ENCODE measurements at places on chromosomes 4 and X.
A peak's percentile ranks its signal among the peaks of the same experiment; 100 is the strongest.

DNA sequence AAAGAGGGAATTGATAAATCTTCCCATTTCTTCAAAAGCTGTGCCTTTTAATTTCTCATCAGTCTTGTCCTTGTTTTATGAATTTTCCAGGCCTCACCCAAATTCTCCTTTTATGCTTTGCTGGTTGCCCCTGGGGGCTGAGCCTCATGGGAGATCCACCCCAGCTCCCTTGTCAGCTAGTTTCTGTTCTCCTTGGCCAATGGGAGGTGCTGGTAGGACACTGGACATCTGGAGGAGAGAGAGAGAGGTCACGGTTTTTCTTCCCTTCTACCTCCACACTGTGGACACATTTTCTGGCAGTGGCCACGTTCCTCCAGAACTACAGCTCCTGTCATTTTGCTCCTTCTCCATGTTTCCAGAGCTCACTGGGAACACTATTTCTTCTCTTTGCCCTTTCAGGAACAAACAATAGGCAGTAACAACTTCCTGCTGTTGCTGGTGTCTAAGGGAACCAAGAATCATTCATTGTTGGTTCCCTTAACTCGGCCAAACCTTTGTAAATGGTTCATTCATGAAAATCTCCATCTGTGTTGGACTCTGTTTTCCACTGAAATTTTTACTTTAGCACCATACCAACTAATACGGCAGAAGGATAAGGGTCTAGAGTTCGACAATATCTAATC is 334.5 kb downstream of the GPAT3 start:
- DNase-seq, result no peak

DNA sequence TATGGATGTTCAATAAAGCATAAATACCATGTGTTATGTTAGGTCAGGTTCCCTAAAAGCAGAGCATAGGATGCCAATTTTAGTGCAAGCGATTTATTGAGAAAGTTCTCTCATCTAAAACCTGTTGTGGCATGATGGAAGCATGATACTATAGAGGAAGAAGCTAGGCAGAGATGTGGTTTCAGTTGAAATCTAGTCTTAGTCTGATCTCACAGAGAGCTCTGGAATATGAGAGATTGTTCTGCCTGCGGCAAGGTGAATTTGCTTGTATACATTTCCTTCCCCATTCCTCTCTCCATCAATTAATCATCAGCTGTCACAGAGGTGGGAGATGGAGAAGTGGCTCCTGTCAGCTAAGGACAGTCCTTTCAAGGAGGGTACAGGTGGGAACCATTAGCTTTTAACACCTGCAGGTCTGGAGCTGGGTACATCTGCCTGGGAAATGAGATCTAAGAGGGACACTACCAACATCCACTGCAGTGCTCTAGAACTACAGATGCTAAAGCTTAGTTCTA is 252.4 kb downstream of the CFAP299 start:
- DNase-seq, result no peak

DNA sequence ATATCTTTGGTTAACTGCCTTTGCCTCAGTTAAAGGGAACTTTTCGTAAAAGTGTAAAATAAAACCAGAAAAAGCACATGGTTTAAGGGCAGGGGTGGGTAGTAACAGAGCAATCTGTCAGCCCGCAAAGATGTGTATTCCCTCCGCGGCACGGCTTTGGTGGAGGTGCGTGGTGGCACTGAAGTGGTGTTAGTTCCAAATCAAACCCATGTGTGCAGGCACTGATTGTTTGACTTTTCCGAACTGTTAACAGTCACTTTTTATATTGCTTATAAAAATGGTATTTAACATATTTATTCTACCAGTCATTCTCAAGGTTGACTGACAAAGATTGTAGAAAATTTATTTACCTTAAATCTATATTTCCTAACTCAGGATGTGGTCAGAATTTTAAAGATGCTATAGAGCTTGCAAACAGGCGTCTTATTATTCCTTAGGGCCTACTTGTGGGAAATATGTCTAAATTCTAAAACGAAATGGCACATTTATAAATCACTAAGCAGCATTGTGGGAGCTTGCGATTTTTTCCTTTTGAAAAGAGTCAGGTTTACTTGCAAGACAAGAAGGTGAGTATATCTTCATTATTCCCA is 272.7 kb upstream of the PCDH18 start:
- DNase-seq, result no peak

- DNase-seq, result no peak
These were observed 428.2 kb downstream of the TLL1 start for GRCh38 chr4:166301266-166301665.

GRCh38 chrX:101485212-101485949 is at the start of gene ARMCX4:
Gene ARMCX4, plus strand, starts transcription at chrX:101485456. Its CDS starts 3,134 bp downstream, at chrX:101488590.
- DNase-seq, result peak; percentile 25

DNA sequence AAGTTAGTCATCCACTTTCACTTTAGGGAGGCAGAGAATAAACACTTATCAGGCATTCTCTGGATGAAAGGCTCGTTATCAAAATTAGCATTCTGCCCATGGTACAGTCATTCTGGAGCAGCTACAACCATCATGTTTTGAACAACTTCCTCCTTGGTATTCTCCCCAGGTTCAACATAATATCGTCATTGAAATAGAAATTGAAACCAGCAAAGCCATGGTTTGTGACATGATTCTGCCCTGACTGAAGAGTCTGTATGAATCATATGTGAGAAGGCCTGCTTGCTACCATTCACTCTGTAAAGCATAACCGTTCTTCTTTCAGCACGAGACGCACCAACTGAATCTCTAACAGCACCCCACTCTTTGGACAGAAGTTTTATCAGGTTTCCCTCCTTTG is 127.5 kb upstream of the RADX start:
- no peak for DNase-seq

DNA sequence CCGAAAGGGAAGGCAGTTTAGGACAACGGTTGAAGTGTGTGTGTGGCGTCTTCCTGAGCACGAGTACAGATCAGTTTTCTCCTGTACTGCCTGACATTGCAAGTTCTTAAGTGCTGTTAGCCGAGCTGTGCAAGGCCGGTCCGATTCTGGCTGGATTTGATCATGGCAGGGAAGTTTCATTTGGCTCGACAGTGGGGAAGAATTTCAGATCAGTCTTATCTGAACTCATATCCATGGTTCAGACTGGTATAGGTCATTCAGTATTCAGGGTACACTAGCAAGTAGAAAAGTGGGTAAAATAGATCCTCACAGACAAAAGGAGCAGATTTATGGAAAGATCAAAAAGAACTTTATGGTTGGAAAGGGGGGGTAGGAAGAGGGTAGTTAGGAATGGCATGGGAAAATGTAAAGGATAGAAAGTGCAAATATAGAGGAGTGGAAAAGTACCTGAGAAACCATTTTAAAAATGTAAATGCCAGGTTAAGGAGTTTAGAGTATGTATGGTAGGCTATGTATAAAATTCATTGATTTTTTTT is 716 bp downstream of the THAP9 start:
- no peak for DNase-seq

- DNase-seq, result no peak
These were observed 74.9 kb upstream of the MAOA start for GRCh38 chrX:43581167-43581566.

GRCh38 chr4:173397604-173398003 is 1.3 kb downstream of the SCRG1 start:
- no peak for DNase-seq

DNA sequence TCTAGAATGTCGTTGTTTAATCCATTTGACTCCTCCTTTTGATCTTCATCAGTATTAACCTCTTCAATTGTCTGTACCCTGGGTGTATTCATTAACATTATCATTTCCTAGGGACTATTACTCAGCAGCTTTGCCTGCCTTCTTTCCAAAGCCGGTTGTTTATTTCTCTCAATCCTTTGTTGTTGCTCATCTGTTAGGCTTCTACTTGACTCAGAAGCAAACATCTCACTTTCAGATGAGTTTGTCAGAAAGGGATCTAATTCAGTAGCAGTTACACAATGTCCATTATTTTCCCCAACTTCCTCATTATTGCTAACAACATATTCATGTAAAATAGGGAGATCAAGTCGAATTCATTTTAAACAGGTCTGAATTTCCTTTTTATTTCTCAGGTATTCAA is 22.1 kb upstream of the HSD17B10 start:
- DNase-seq, result no peak

- DNase-seq, result no peak
These were observed 27.1 kb downstream of the PDLIM3 start for GRCh38 chr4:185508181-185508580.

DNA sequence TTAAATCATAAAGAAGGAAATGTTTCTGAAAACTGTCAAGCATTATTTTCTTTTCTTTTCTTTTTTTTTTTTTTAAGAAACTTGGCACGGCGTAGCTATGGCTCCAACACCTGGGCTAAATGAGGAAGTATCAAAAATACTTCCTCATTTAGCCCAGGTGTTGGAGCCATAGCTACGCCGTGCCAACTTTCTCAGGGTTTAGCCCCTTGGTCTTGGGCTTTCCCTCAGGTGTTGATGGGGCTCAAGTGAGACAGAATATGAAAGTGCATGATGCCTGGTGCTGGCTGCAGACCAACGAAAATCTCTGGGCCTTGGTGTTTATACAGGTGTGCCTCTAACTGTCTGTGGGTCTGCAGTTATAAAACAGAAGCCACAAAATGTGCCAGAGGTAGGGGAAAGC is 132.7 kb downstream of the ARHGAP24 start:
- no peak for DNase-seq

- DNase-seq, result no peak
These were observed 123.5 kb downstream of the PTPN13 start for GRCh38 chr4:86717651-86718050.

GRCh38 chr4:99324979-99325378 is 3.8 kb upstream of the ADH1B start:
- DNase-seq, result no peak

- no peak for DNase-seq
These were observed 90.3 kb downstream of the RLIM start for GRCh38 chrX:74523870-74524735.

GRCh38 chrX:155876704-155877103 is 4.4 kb upstream of the VAMP7 start:
- DNase-seq, result no peak

- DNase-seq, result no peak
These were observed 723.9 kb downstream of the FAT4 start for GRCh38 chr4:126038502-126039144.

DNA sequence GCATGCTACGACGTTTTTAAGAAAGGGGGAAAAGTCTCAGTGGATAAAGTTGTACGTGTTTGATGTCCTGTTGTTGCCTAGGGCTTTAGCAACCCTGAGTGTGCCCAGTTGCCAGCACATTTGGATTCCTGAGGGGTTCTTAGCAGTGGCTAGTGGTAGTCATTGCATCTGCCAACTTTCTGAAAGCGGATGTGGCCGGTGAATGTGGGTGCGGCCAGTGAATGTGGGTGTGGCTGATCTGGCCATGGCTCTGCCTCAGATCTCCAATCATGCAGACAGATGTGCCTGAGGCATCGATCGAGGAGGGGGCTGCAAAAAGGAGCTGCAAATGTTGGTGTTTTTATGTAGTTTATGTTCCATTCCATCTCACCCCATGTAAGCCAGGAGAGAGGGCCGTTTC is 41.5 kb upstream of the FAT1 start:
- DNase-seq, result no peak
